ENCODE measurements at places on chromosomes 12 and 14.

DNA sequence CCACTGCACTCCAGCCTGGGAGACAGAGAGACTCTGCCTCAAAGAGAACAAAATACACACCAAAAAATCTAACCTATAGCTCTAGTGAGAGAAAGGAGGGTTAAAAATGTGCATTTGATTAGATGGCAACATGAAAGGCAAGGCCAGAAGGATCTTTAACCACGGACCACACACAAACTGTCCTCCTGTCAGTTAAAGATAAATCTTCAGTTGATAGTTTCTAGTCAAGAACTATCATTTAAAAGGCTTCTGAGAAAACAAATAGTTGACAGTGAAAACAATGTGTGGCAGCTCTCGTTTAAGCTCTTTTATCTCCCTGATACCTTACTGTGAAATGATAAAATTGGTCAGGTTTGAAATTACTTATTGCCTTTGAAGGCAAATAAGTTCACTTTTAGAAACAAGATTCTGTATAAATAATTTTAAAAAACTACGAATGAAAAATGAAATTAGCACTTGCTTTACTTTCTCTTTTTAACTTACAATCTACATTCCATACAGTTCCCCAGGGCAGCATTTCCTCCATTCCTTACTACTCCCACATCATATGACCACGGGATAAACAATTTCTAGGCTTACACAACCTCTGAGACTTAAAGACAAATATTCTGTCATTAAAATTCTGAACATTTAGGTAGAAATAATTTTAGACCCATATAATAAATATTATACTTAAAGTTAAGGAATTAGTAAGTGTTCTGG is 71.4 kb upstream of the GNPNAT1 start:
- DNase-seq: no peak

DNA sequence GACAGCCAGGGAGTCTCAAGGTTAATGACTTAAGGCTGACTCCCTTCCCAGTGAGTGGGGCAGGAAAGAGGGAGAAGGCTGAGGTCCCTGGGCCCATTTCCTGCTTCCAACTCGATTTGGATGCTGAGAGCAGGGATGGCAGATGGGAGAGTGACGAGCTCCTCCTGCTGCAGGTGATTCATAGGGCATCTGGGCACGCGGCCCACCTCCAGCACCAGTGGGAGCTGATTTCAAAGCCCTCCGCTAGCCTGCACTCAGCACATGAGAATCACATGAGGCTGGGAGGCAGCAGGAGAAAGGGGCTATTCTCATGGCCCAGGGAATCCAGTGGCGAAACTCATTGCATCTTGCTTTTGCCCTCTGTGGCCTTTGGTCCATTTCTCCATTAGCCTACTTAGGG is 90.8 kb downstream of the SSPN start:
- no peak for DNase-seq

GRCh38 chr12:78970041-78970440 is 105.5 kb downstream of the SYT1 start:
- no peak for DNase-seq

DNA sequence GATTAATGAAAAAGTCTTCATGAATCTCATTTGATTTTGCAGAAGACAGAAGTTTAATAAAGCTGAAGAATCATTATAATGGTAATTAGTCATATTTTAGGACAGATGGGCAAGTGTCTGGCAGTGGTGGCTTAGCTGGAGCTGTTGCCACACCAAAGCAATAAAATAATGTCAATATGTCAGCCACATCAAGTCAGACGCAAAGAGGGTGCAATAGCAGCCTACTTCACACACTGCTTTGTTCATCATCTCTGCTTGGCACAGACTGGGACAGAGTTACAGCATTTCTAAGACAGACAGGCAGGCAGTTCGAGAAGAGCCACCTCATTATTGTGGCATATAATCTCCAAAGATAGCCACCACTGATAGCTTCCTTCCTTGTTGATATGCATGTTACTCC is 16.9 kb upstream of the KRR1 start:
- DNase-seq: no peak

- DNase-seq: no peak
Observed at GRCh38 chr12:102642199-102642598, 161.8 kb upstream of the IGF1 start.

- DNase-seq: no peak
Observed at GRCh38 chr14:56744016-56744415, 66.3 kb downstream of the OTX2 start.

DNA sequence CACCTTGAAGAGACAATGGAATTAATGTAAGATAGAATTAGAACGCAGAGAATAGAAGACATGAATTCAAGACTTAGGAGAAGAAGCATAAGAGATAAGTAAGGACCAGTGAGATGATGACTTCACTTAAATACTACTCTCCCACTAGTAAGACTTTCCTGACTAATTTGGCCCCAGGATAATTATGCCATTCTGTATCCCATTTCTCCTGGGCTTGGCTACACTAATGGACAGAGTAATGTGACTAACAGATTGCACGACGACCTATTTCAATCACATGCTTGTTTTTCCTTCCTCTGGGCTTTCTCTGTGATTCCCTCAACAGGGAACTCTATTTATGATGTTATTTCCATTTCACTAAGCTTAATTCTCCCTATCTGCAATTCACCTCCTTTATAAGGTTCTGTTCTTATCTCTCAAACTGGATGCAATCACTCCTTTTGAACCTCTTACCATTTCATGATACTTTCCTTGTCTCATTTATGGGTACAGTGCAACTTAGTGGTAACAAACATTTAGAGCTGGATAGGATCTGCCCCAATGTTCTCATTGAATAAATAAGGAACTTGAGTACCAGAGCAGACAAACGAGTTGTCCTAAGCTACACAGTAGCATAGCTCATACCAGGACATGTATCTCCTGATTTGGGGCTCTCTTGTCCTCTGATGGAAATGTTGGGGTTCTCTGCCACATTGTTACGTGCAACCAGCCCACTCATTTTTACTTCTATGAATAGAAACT is 102.7 kb downstream of the BTG1 start:
- DNase-seq: no peak

GRCh38 chr12:16281157-16281556 is 3.7 kb upstream of the SLC15A5 start:
- no peak for DNase-seq

DNA sequence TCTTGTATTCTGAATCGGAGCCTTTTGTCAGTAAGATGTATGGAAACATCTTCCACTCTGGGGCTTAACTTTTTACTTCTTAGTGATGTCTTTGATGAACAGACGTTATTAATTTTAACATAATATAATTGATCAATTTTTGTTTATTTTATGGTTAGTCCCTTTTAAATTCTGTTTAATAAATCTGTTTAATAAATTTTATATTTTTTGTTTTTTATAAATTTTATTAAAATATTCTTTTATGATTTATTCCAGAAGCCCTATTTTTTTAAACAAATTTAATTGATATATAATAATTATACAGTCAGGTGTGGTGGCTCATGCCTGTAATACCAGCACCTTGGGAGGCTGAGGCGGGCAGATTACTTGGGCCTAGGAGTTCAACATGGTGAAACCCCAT is 235.1 kb downstream of the AEBP2 start:
- DNase-seq: no peak

GRCh38 chr14:45038865-45039264 is 45.1 kb upstream of the PRPF39 start:
- DNase-seq: no peak

DNA sequence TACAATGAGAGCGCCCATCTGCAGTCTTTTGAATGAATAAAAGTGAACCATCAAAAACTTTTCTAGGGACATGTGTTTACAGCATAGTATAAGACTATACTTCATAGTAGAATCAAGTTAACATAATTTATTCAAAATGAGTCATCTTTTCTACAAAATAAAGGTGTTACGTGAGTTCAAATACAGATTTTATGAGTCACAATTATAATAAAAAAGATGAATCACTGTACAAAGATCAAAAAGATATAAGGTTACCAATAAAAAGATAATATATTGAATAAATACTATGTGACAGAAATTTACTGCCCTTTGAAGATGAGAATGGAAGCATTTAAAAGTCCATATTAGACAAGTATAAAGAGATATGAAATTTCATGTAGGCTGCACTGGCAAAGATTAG is 2.8 kb downstream of the MBIP start:
- no peak for DNase-seq

- no peak for DNase-seq
Observed at GRCh38 chr12:80262346-80262745, 163.0 kb downstream of the OTOGL start.

DNA sequence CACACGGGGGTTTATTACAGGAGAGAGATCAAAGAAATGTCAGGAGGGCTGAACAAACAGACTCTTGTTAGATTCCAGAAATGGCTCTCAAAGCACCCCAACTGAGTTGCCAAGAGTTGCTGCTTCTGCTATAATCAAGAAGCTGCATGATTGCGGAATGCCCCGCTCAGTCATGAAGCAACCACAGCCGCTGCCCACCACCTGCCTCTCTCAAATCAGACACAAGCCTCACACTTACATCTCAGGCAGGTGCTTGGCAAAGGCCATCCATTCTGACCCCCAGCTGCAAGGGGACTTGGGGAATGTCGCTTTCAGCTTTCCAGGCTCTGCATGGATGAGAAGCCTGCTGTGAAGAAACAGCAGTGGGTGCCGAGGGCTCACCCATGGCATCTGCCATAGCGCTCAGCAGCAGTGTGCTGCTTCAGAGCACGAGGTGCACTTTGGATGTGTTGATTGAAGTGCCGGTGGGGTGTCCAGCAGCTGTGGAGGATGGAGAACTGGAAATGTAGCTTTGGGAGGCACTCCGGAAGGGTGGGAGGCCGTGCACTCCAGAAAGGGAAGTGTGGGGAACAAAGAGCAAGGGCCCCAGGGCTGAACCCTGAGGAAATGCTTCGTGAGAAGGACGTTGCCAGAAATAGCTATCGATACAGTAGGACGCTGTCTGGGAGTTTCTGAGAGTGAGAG is 37.7 kb downstream of the LRRC74A start:
- DNase-seq: no peak

GRCh38 chr12:53538209-53538689 is 31.0 kb upstream of the NPFF start:
- DNase-seq: no peak

- no peak for DNase-seq
Observed at GRCh38 chr12:54187075-54187474, 1.7 kb downstream of the SMUG1 start.

GRCh38 chr12:116492703-116493324 is 66.4 kb upstream of the MAP1LC3B2 start:
- DNase-seq: no peak

- DNase-seq: no peak
Observed at GRCh38 chr14:90979515-90979914, 80.9 kb downstream of the RPS6KA5 start.

DNA sequence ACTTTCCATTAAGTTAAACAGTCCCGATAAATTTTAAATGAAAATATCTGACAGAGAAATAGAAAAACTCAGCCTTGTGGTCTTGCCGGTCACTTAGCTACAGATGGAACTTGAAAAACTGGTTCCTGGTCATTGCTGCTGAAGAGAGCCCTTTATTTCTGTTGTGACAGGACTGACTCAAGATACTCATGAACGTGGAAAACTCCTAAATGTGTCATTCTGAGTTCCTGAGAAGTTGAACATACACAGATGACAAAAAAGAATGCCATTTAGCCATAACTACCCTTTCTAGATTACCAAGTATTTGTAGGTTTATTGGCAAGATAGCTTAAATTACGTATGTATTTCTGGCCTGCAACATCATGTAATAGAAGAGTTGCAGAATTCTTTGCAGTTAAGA is 134.2 kb downstream of the HMGA2 start:
- DNase-seq: no peak

DNA sequence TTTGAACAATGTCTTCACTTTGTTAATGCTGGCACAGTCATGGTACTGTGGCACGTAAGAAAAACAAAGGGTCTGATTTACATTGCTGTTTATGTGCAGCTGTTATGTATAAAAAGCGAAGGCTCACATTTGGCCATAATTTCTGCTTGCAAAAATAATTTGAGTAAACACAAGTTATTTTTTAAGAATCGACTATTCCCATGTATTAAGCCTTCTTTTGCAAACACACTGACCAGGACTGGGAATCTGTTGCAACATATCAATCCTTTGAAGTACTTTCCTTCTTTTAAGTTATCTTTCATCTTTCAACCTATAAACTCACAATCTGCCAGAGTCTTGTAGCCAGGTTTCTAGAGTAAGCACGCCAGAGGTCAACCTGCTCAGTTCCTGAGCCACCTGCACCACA is 145.4 kb upstream of the BMP4 start:
- DNase-seq: no peak

DNA sequence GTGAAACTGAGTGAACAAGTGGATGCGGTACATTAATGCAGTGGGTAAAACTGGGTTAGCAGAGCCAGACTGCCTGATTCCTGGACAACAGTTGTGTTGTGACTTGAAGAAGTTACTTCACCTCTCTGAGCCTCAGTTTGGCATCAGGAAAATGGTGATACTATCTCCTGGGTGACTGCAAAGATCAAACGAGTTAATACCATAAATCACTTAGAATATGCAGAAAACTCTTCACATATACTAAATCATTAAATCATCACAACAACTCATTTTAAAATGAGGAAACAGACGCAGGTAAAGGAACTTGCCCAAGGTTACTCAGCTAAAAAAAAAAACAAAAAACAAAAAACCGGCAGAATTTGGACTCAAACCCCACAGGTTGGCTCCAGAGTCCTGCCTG is 811 bp downstream of the MTERF2 start:
- DNase-seq: no peak

DNA sequence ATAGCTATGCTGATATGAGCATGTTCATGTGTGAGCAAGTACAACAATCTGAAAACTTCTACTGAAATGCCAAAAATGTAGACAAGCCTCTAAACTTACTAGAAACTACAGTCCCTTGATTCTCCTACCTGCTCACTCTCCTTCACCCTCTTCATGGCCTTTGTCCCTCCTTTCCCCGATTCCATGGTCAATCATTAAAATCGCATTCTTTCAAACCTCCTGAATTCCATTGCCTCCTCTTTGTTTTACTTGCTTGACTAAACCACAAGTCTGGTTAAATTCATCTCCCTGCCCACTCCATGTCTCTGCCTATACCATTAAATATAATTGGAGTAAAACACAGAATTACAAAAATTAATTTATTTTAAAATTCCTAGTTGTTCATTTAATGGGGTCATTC is 33.0 kb upstream of the SSTR1 start:
- no peak for DNase-seq

DNA sequence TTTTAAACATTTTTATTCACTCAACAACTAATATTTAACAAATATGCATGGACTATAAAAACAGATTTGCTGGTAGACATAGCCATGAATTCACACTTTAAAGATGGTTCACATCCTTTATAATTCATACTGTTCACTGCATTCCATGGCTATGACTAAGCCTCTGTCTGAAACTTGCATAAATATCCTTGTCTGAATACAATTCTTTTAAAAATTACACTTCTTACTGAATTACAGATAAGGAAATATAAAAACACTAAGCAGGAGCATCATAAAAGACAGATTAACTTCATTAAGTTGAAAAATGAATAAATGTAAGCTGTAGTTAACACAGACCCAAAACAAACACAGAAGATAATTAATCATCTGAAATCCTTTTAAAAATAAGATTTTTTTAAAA is 53.8 kb downstream of the GXYLT1 start:
- DNase-seq: no peak
